NCI-H1048 (cell line): ENCODE measurements at places on chromosomes 16 and 17.

DNA sequence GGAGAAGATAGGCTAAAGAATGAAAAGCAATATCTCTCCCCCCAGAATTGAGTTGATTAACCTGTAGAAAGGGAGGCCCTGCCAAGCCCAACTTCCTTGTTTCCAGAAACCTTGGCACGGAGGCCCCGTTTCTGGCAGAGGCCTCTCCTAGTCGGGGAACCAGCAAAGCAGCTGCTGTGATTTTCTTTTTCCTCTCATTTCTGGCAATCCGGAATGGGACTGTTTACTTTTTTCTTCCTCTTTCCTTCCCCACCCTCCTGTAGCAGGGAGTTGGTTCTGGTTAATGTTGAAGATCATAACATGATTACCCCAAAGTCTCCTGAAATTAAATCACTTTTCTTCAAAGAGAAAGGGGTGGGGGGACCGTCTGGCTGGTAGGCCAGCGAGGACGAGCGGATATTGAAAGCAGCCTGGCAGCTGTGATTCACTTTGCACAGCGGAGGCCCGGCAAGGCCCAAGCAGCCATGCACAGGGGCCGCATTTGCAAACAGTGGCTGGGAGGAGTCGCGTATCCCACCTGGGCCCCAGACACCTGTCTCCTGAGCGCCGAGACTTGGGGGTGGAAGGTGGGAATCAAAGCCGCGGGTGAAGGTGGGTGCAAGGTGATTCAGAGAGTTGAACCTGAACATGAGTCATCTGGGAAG lies 51.5 kb downstream of the NTN1 start:
- no peak for DNase-seq

DNA sequence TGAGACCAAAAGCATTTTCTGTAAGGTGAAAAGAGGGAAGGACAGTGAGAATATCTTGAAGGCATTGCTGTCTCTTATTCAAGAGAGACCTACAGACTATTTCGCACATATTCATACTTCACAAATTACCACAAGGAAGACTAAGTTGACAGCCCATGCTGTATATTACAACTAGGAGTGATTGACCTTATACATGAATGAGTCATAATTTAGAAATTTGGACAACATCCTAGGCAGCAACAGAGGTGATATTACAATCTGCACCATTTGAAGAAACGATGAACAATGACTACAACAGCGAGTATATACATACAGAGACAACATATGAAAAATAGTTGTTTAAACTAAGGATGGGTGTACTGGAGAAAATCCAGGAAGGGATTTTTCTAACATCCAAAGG lies 971.7 kb downstream of the CDH11 start:
- no peak for DNase-seq

DNA sequence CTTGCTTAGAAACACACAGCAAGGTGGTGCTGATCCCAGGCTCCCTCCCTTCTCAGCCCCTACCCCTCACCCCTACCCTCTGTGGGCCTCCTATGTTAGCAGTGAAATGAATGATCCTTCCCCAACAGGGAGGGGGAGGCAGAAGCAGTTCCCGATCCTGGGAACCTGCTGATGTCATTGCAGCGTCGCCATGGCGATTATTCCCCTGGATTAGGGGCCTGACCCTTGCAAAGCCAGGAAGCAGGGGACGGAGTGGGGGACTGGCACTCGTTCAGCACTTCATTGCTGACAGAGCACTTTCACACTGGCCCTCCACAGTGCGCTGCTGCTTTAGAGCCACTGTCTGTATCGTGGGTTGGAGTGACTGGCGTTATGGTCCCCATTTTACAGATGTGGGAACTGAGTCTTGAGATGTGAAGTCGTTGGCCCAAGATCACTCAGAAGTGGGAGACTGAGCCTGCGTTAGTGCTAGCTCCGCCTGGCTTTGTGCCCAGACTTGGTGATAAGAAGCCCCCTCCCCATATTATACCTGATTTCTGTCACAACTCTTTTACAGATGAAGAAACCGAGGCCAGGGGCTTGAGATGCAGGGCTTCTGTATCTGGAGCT lies 26.6 kb downstream of the LASP1 start:
- DNase-seq: no peak

- no peak for DNase-seq
Observed at GRCh38 chr16:30030841-30031413, at the start of gene TLCD3B. TSS of gene TLCD3B (minus strand) at chr16:30031271. CDS start at chr16:30030527, 744 bp downstream.

- DNase-seq: no peak
Observed at GRCh38 chr16:5665834-5666233, 568.2 kb upstream of the EEF2KMT start.

GRCh38 chr16:88453611-88454522 lies 787 bp downstream of the ZFPM1 start:
- DNase-seq: no peak

DNA sequence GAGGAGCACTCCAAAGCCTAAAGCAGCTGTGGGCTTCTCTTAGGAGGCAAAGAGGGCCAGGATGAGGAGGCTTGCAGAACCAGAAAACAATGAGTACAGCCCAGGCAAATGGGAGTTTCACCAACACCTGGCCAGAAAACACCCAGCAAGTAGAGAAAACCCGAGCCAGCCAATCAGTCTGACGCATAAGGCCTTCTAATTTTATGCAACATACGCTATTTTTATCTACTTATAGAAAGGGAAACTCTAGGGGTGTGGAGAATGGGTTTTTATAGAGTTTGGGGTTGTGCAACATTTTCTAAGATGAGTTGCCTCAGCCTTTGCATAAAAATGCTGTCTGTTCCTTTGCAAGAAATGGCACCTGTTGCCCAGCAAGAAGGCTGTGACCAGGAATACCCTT lies 529.0 kb upstream of the CDH5 start:
- no peak for DNase-seq

- no peak for DNase-seq
Observed at GRCh38 chr16:83762141-83762991, 45.4 kb upstream of the HSBP1 start.

DNA sequence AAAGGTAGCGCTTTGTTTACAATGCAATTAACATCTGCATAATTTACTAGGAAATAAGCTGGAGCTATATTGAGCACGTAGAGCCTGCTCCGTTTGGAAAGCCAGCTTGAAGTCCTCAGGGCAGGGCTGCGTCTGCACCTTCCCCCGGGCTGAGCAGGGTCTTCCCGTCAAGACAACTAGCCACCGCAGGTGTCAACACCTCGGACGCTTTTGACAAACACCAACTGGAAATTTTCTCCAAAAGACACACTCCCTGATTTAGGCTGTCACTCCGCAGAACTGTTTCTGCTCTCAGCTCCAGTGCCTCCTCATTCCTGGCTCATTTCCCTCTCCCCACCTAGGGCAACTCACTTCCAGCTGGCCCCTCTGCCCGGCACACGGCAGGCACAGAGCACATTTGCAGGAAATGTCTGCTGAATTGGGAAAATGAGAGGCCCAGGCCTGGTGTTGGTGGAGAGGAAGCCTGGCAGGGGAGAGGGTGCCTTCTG lies 170.3 kb downstream of the MAF start:
- DNase-seq: no peak

GRCh38 chr17:80889231-80890195 lies 102.1 kb upstream of the CHMP6 start:
- DNase-seq: no peak

DNA sequence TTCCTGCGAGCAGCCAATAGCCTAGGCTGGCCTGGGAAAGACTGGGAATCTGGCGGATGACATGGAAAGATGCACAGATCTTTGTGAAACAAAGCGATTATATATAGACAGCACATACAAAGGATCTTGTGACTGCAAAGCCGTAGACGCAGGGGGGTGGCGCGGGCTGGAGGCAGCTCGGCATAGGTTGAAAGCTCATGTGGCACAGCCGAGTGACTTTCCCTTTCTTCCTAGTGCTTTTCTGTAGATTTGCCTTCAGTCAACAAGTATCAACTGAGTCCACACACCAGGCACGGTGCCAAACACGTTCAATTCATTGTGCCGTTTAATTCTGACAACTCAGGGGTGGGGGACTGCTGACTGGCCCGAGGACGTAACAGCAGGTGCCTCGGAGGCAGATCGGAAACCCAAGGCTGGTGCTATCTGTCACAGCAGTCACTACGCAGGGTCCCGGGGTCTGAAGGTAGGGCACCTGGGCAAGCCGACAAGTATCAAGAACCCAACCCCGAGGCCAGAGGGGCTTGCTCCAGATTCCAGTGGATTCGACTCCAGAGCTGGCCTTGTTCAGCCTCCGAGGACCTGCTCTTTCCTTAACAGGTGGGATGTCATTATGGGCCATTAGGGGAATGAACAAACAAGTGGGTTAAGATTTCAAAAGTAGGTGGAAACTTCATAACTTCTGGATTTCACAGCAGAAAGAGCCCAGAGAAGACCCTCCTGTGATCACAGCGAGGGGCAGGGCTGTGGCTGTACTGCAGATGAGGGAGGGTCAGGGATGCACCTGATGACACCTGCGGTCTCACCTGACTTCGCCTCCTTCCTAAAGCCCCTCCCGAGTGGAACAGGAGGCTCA lies 5.9 kb downstream of the PAM16 start:
- DNase-seq: no peak

GRCh38 chr16:78645657-78646056 lies 546.2 kb downstream of the WWOX start:
- DNase-seq: no peak

GRCh38 chr16:11333702-11334101 lies 11.6 kb upstream of the RMI2 start:
- DNase-seq: no peak

- DNase-seq: no peak
Observed at GRCh38 chr17:69796078-69796477, 278.9 kb upstream of the KCNJ16 start.

DNA sequence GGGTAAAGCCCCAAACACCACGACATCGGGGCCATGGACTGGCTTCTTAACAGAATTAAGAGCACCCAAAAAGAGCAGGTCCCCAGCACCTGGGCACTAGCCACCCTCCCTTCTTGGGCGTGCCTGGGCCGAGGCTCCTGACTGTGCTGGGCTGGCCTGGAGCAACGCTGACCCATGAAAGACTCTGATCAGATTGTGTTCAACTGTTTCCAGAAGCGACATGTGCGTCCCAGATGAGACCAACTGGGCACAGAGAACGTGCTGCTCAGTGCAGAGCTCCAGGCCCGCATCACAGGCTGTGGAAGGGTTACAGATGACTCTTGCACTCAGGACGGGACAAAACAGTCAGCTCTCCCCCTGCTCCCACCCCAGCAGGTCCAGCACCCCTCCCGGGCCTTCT lies 100.7 kb downstream of the KCNJ12 start:
- DNase-seq: no peak

GRCh38 chr17:31691251-31691905 lies 167.7 kb downstream of the COPRS start:
- no peak for DNase-seq

GRCh38 chr16:12143447-12144172 lies 167.1 kb downstream of the SNX29 start:
- no peak for DNase-seq

GRCh38 chr17:75102385-75102821 lies 7.4 kb upstream of the ARMC7 start:
- DNase-seq: no peak

- DNase-seq: no peak
Observed at GRCh38 chr16:69083306-69083941, 22.0 kb upstream of the HAS3 start.

GRCh38 chr16:11575223-11575589 lies 11.5 kb downstream of the LITAF start:
- DNase-seq: no peak

GRCh38 chr17:14427900-14428647 lies 127.2 kb downstream of the HS3ST3B1 start:
- no peak for DNase-seq

DNA sequence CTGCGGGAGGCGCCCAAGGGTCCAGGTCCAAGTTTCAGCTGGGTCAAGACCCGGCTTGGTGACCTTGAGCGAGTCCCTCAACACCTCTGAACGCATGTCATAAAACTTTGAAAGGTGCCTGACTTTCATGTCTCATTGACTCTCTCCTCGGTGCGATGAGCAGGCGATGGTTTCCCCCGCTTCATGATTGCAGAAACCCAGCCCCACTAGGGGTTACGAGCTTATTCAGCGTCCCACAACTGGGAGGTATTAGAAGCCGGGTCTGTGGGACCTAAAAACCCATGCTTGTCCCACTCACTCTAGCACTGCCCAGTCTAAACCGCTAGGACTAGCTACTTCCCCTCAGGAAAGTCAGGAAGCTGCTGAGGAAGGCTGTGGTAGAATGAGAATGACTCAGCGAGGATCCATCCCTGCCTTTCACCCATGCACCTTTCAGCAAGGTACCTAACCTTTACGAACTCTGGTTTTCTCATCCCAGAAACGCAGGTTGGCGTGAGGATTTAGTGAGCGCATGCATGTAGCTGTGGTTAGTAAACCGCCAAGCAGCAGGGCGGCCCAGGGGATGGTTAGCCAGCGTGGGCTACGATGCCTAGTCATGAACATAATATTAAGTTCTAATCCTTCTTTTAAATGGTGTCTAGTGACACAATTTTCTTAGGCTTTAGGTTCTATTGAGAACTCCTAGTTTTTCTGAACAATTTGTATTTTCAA lies 26.2 kb upstream of the RFFL start:
- DNase-seq: no peak

GRCh38 chr16:62240722-62241121 lies 204.5 kb upstream of the CDH8 start:
- no peak for DNase-seq

- no peak for DNase-seq
Observed at GRCh38 chr17:31888124-31888523, 13.4 kb downstream of the UTP6 start.

- no peak for DNase-seq
Observed at GRCh38 chr17:30413109-30413508, 34.4 kb downstream of the CPD start.

GRCh38 chr17:28533091-28533807 lies 19.2 kb downstream of the UNC119 start:
- DNase-seq: no peak

- no peak for DNase-seq
Observed at GRCh38 chr17:41734139-41734948, at the start of gene HAP1. TSS of gene HAP1 (minus strand) at chr17:41734643. CDS start at chr17:41734634, 9 bp downstream.

GRCh38 chr17:40705584-40705983 lies 2.0 kb upstream of the KRT24 start:
- DNase-seq: no peak

DNA sequence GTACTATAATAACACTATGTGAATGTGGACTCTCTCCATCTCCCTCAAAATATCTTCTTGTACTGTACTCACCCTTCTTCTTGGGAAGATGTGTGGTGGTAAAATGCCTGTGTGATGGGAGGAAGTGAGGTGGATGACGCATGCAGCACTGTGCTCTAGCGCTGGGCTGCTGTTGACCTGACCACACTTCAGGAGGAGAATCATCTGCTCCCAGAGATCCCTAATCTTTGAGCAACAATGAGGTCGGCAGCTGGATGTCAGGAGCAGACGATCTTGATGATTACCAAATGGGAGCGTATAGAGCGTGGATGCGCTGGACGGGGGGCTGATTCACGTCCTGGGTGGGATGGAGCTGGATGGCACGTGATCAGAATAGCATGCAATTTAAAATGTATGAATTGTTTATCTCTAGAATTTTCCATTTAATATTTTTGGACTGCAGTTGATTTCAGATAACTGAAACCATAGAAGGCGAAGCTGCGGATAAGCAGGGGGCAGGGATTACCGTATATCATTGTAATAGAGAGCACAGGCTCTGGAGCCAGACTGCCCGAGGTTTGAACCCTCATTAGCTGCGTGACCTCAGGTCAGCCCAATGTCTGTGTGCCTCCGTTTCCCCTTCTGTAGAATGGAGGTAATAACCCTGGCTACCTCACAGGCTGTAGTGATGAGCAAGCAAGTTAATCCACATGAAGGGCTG lies 23.7 kb upstream of the CYLD start:
- DNase-seq: no peak

GRCh38 chr17:81635973-81636504 lies 873 bp downstream of the NPLOC4 start:
- DNase-seq: no peak
